ENCODE measurements at places on chromosomes 16 and 17.

DNA sequence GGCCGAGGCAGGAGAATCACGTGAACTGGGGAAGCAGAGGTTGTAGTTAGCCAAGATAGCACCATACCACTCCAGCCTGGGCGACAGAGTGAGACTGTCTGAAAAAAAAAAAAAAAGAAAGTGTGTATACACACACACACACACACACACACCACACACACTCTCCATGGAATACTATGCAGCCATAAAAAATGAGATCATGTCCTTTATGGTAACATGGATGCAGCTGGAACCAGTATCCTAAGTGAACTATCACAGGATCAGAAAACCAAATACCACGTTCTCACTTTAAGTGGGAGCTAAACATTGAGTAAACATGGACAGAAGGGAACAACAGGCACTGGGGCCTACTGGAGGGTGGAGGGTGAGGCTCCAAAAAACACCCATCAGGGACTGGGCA is 16.7 kb downstream of the NDUFAB1 start:
- no peak for DNase-seq
- H3K4me3 ChIP-seq = no peak overlapping the region
- peaks cover 25% of the 10 kb centered on the region for H3K36me3 ChIP-seq

GRCh38 chr17:69404399-69404798 is 10.1 kb upstream of the MAP2K6 start:
- H3K27me3 ChIP-seq = no peaks in the 10 kb centered on the region
- H3K27ac ChIP-seq = no peak overlapping the region
- no peak overlapping the region for H3K4me3 ChIP-seq
- DNase-seq = no peak

- H3K4me1 ChIP-seq = peaks cover 77% of the 10 kb centered on the region
- H3K27ac ChIP-seq = peak within 1 kb of the TSS; percentile 92
- H3K36me3 ChIP-seq = no peaks in the 10 kb centered on the region
- peak within 1 kb of the TSS; percentile 79 for H3K4me3 ChIP-seq
- DNase-seq = no peak
Observed at GRCh38 chr17:79023886-79024771, at the start of gene C1QTNF1. C1QTNF1 (plus strand) TSS chr17:79024169; CDS start chr17:79043969, 19,800 bp downstream.

GRCh38 chr16:11253995-11254912 is 1.8 kb downstream of the SOCS1 start:
- H3K4me3 ChIP-seq = peak overlapping the region; percentile 87
- peaks cover 11% of the 10 kb centered on the region for H3K4me1 ChIP-seq
- no peaks in the 10 kb centered on the region for H3K27me3 ChIP-seq
- no peaks in the 10 kb centered on the region for H3K36me3 ChIP-seq
- H3K27ac ChIP-seq = peak overlapping the region; percentile 37

GRCh38 chr17:29115961-29116803 is 64.0 kb downstream of the MYO18A start:
- H3K4me3 ChIP-seq = no peak overlapping the region
- H3K27ac ChIP-seq = no peak overlapping the region
- no peaks in the 10 kb centered on the region for H3K27me3 ChIP-seq
- peaks cover 56% of the 10 kb centered on the region for H3K36me3 ChIP-seq
- DNase-seq = no peak
